ENCODE measurements at places on chromosomes 7 and 10.

DNA sequence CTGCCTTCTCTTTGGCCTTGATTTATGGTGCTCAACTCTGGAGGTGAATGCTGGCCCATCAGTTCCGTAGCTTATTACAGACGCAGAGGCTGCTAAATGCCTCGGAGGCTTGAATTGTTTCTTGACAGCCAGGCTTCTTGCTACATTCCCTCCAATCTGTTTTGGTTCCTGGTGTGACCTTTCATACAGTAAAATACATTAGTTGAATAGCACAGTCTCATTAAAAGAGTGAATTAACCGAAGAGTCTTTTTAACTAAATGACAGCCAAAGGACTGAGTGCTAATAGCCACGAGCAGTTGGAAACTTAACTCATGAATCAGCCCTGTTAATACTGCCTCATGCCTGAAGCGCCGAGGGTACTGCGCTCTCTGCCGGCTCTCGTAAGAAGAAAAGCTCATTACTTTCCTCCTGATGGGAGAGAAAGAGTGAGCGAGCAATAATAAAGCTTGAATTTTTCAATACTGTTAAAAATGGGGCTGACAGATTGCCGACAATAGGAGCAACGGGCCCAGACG is 236.4 kb upstream of the GPR26 start:
- H3K4me1 ChIP-seq: peaks cover 4% of the 10 kb centered on the region
- H3K36me3 ChIP-seq: no peaks in the 10 kb centered on the region
- no peak for DNase-seq

GRCh38 chr10:3424111-3424851 is 251.7 kb upstream of the PITRM1 start:
- H3K4me1 ChIP-seq: no peaks in the 10 kb centered on the region
- no peak overlapping the region for H3K4me3 ChIP-seq
- H3K27me3 ChIP-seq: no peaks in the 10 kb centered on the region
- no peaks in the 10 kb centered on the region for H3K36me3 ChIP-seq

DNA sequence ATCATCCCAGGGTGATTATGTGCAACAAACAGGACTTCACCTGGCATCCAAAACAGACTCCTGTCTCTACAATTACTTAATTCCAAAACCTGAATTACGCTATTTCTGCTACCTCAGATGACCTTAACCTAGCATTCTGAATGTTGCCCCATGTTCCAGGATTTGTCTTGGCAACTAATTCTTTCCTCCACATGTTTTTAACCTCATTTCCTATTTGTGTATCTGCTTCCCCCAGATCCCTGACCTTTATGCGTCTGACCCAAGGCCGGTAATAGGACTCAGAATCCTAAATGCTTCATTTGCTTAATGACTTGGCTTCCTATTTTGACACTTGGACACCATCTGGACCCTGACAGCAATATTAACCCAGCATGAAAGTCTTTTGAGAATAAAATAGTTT is 8.7 kb upstream of the ING3 start:
- H3K4me3 ChIP-seq: no peak overlapping the region
- H3K27ac ChIP-seq: no peak overlapping the region
- no peaks in the 10 kb centered on the region for H3K27me3 ChIP-seq
- no peaks in the 10 kb centered on the region for H3K36me3 ChIP-seq

GRCh38 chr10:6542999-6543430 is 37.1 kb downstream of the PRKCQ start:
- peaks cover 5% of the 10 kb centered on the region for H3K4me1 ChIP-seq
- H3K27me3 ChIP-seq: no peaks in the 10 kb centered on the region
- no peak for DNase-seq
- no peaks in the 10 kb centered on the region for H3K36me3 ChIP-seq
- H3K4me3 ChIP-seq: no peak overlapping the region

DNA sequence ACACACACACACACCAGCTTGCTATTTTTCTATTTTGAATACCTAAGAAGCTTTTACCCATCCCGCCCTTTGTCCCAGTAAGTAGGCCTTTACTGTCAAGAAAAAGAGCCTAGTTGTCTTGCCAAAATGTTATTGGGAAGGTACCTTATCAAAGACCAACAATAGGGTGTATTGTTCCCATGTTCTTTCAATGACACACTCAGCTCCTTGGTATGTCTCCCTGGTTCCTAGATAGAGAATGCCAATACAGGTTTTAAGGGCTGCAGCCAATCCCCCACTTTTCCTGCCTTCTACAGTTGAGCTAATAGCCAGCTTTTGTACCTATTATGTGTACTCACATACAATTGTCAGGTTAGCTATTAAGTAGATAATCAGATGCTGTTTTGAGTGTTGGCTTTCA is 92.0 kb upstream of the LRRTM3 start:
- H3K36me3 ChIP-seq: no peaks in the 10 kb centered on the region
- DNase-seq: no peak
- no peaks in the 10 kb centered on the region for H3K27me3 ChIP-seq
- H3K4me1 ChIP-seq: no peaks in the 10 kb centered on the region
- no peak overlapping the region for H3K27ac ChIP-seq

DNA sequence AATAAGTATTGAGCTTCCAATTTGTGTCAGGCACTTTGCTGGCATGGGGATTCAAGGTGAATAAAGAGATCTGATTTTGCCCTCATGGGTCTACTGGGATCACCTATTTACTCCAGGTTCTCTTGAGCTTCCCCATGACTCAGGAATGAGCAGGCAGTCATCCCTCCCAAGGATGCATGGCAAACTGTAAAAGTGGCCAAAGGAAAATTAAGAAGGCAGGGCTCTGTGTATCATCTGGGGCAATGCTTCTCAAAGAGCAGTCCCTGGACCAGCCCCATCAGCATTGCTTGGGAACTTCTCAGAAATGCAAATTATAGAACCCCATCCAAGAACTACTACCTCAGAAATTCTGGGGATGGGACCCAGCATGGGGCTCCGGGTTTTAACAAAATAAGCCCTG is 48.7 kb downstream of the WDFY4 start:
- no peak for DNase-seq
- H3K4me3 ChIP-seq: no peak overlapping the region
- no peak overlapping the region for H3K27ac ChIP-seq
- H3K4me1 ChIP-seq: no peaks in the 10 kb centered on the region
- H3K36me3 ChIP-seq: no peaks in the 10 kb centered on the region

DNA sequence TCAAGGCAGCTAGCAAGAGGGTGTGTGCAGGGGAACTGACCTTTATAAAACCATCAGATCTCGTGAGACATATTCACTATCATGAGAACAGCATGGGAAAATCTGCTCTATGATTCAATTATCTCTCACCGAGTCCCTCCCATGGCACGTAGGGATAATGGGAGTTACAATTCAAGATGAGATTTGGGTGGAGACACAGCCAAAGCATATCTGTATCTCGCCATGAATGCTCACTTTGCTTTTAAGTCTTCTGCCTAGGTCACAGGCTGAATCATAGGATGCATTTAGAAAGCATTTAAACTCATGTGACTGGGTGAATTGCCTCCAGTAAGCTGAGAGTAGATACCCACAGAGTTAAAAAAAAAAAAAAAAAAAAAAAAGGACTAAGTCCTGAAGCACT is 220.0 kb downstream of the AGMO start:
- DNase-seq: no peak

GRCh38 chr10:109886781-109887140 is 36.5 kb downstream of the XPNPEP1 start:
- DNase-seq: no peak
- peaks cover 17% of the 10 kb centered on the region for H3K36me3 ChIP-seq
- no peak overlapping the region for H3K27ac ChIP-seq
- no peaks in the 10 kb centered on the region for H3K27me3 ChIP-seq
- no peaks in the 10 kb centered on the region for H3K4me1 ChIP-seq
- H3K4me3 ChIP-seq: no peak overlapping the region

- no peaks in the 10 kb centered on the region for H3K27me3 ChIP-seq
- no peak for DNase-seq
- H3K36me3 ChIP-seq: no peaks in the 10 kb centered on the region
- no peak overlapping the region for H3K4me3 ChIP-seq
- H3K27ac ChIP-seq: no peak overlapping the region
Measured at GRCh38 chr7:151559557-151560183, 40.0 kb upstream of the RHEB start.

GRCh38 chr10:12489806-12490205 is 140.5 kb downstream of the CAMK1D start:
- no peaks in the 10 kb centered on the region for H3K27me3 ChIP-seq
- no peak overlapping the region for H3K27ac ChIP-seq
- H3K4me1 ChIP-seq: peaks cover 9% of the 10 kb centered on the region
- no peaks in the 10 kb centered on the region for H3K36me3 ChIP-seq

- H3K27ac ChIP-seq: no peak overlapping the region
- no peak overlapping the region for H3K4me3 ChIP-seq
- no peak for DNase-seq
Measured at GRCh38 chr10:44982496-44982895, 3.9 kb upstream of the DEPP1 start.

- no peak overlapping the region for H3K27ac ChIP-seq
- H3K4me1 ChIP-seq: peaks cover 4% of the 10 kb centered on the region
- DNase-seq: no peak
- H3K4me3 ChIP-seq: no peak overlapping the region
Measured at GRCh38 chr7:47256016-47256415, 325.9 kb downstream of the TNS3 start.

DNA sequence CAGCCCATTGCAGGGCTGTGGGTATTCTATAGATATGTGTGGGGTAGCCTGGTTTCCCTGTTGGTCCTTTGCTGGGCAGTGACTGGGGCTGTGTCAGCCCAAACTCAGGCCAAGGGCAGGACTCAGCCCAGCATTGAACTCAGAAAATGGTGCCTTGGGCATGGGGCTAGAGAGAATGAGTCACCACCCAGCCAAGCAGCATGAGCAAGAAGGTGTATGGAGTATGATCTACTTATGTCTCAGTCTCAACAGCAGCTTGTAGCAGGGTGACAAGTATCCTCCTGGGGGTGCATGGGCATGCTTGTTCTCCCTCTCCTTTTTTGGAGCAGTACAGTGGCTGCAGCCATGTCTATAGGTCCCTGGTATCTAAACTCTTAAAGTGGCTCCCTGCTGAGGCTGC is 32.0 kb downstream of the STK31 start:
- H3K4me3 ChIP-seq: no peak overlapping the region
- no peaks in the 10 kb centered on the region for H3K4me1 ChIP-seq
- no peaks in the 10 kb centered on the region for H3K36me3 ChIP-seq
- H3K27ac ChIP-seq: no peak overlapping the region
- no peaks in the 10 kb centered on the region for H3K27me3 ChIP-seq

DNA sequence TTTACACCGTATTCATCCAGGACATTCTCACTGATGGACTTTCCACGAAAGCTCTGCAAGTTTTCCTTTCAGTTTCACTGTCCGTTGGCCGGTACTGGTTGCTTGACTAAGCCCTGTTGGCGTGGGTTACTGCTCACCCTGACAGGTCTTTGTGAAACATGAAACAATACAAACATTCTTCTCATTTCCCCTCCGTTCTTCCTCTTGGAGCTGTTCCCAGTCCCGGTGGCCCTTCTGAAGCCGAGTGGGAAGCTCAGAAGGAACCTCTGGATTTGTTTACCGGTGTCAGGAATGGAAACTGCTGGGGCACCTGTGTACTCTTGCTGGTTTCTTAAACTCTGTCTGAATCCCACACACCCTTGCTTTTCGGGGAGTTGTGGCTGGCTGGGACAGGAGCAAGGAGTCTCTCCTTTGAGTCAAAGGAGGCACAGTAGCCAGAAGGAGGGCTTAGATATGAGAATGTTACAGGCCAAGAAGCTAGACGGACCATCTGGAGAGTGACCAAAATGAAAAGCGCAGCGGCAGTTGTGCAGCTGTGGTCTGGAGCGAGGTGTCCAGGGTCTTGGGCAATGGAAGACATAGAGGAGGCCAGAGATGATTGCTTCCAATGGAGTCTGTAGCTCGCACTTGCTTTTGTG is 45.7 kb downstream of the LYZL2 start:
- no peak overlapping the region for H3K4me3 ChIP-seq
- 0 out of 2 replicates have a peak, but pooled peaks cover 3% of the 10 kb centered on the region for H3K4me1 ChIP-seq
- no peak overlapping the region for H3K27ac ChIP-seq
- no peaks in the 10 kb centered on the region for H3K27me3 ChIP-seq
- H3K36me3 ChIP-seq: no peaks in the 10 kb centered on the region

DNA sequence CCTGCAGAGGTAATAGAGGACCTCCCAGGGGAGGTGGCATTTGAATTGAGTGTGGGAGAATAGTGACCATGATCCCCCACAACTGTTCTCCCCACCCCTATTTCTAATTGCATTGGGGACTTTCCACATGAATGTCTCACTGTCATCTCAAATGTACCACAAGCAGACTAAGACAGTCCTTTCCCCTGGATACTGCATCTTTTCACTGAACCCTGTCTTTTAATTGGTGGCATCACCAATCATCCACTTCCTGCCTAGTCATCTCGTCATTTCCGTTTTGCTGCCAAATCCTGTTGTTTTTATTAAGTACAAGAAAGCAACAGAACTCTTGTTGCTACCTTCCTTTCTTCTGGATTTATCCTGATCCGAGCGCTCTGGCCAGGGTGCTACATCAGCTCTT is 120.3 kb downstream of the NRP1 start:
- H3K27me3 ChIP-seq: no peaks in the 10 kb centered on the region
- no peak overlapping the region for H3K4me3 ChIP-seq
- no peaks in the 10 kb centered on the region for H3K4me1 ChIP-seq
- no peak overlapping the region for H3K27ac ChIP-seq

- no peaks in the 10 kb centered on the region for H3K36me3 ChIP-seq
- H3K27me3 ChIP-seq: no peaks in the 10 kb centered on the region
- no peak for DNase-seq
- no peak overlapping the region for H3K27ac ChIP-seq
Measured at GRCh38 chr10:32713560-32713959, 244.5 kb downstream of the ITGB1 start.

- no peak overlapping the region for H3K4me3 ChIP-seq
- peak overlapping the region; percentile 96 for H3K27ac ChIP-seq
- H3K36me3 ChIP-seq: no peaks in the 10 kb centered on the region
- H3K4me1 ChIP-seq: peaks cover 23% of the 10 kb centered on the region
- peak; percentile 66 for DNase-seq
Measured at GRCh38 chr10:1309617-1310270, 253.6 kb downstream of the WDR37 start.

Measured in H1 (cell line).